ENCODE measurements at places on chromosomes 2 and 18.

- DNase-seq = no peak
Observed at GRCh38 chr2:170240629-170241028, 62.7 kb downstream of the MYO3B start.

DNA sequence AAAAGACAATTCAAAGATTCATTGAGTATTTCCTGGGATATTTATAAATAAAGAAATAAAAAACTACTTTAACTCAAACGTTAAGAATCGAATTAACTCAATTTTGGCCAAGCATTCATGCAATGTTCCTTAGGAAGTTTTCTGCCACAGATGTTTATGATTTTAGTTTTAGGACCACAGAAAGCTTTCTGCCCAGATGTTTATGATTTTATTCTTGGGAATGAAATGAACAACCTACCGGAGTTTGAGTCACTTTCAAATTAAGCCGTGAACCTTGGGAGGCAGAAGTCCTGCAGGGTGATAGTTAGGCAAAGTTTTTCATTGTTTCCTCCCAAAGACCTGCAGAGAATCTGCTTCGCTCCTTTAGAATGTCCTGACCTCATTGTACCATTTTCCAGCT, 34.7 kb upstream of the MBP start:
- no peak for DNase-seq

DNA sequence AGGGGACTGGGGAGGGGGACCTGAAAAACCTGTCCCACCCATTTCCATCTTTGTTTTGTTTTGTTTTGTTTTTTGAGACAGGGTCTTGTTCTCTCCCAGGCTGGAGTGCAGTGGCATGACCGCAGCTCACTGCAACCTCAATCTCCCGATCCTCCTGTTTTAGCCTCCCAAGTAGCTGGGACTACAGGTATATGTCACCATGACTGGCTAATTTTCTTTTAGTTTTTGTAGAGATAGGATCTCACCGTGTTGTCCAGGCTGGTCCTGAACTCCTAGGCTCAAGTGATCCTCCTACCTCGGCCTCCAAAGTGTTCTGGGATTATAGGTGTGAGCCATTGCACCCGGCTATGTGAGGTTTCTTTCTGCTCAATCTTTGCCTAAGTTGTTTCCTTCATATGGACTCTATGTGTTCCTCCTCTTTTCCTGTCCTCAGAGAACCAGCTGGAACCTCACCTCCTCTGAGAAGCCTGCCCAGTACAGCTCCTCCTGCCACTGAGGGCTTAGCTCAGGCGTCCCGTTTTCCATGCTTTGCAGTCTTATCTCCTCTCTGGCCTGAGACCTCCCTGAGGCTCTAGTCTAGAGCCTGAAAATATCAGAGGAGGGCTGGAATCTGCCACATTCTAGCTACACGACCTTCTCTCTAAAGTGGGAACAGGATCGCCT, 74.8 kb downstream of the HS1BP3 start:
- no peak for DNase-seq

DNA sequence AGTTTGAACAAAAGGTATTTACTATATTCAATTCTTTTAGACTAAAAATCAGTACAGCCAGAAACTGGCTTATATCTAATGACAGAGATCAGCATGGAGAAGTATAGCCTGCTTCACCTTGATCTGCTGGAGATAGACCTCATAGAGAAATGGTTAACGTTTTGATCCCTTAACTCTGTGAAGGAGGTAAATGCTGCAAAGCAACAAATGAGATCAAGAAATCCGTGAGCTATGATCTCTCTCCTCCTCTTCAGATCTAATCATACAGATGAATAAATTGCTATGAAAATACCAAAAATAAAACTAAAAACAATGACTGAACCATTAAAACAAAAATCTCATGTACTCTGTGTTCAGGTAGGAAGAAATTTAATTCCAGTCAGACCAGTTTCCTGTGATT, 42.8 kb downstream of the KLHL14 start:
- DNase-seq = no peak

DNA sequence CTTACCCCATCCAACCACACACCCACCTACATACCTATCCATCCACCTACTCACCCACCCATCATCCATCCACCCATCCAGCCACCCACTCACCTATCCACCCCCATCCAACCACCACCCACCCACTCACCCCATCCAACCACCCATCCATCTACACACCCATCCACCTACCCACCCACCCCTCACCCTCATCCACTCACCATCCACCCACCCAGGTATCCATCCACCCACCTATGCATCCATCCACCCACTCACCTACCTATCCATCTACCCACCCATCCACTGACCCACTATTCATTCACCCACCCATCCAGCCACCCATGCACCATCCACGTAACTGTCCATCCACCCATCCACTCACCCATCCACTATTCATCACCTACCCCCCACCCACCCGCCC, 194.8 kb downstream of the EIPR1 start:
- no peak for DNase-seq

DNA sequence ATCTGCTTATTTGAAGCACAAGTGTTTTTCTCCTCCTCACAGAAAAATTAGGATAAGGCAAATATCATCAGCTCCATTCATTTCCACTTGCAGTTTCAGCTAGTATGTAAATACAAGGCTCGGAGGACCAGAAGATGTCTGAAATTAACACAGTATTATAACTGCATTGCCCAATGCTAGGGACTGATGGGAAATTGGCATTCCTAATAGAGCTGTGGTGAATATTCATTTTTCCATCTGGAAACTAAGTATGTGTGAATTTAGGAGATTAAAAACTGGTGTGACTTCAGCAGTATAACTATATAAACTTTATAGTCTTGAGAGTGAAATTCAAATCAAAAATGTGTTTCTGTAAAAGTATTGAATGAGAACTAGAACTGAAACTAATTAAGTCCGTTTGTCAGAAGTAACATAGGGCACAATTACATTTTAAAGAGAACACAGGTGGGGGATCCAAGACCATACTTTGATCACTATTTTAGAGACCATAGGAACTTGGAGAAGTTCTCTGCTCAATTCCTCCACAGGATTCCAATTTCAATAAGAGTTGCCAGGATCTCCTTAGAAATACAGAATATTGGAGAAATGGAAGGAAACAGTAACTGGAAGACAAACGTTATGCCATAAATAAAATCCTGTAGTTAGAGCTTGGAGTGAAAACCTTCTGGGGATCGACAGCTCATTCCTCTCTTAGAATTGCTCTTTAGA, 12.1 kb upstream of the ITGA6 start:
- DNase-seq = no peak

DNA sequence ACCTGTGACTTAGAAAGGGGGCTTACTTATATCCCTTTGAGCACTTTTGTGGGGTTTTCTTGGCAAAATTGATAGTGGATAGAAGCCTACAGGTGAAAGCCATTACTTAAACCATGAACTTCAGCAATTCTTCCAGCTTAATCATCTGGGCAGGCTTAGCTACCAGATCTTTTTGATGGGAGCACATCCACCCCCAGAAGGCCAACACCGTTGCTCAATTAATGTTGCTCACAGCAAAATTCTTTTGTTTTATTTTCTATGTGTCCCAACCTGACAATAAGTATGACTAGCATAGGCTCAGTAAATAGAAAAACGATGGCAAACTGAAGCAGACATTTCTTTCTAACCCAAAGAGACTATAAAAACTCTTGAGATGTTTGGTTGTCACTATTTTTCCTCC, 269.4 kb upstream of the TCF4 start:
- no peak for DNase-seq

GRCh38 chr2:42957109-42957860, 164.9 kb upstream of the HAAO start:
- DNase-seq = no peak

- no peak for DNase-seq
Observed at GRCh38 chr18:43868497-43868995, 591.3 kb upstream of the SYT4 start.

DNA sequence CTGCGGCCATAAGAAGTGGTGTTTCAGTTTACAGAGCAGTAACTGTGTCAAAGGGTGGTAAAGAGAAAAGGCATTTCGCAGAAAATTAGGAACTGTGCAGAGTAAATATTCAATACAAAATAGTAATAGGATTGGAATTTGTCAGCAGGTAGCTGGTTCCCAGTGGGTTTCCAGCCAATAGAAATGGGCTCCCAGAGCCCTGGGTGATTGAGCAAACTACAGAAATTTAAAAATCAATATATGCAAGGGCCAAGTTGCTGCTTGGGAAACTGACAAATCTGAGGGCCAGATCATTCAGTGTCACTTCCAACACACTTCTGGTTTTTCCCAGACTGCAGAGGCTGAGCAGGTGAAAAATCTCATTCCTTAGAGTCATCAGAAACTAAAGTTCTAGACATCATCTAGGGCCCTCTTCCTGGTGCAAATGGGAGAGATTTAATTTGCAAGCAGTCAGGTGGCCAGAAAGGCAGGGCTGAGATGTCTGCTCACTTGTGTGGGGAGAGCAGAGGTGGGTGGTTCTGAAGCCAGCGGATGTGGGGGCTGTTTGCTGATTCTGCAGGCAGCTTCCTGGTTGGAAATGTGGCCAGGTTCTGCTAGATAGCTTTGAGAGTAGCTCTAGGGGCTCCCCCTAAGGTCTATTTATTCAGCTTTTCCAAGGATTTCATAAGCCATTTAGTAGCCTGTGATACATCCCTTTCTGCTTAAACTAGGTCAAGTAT, 182.4 kb downstream of the NCK2 start:
- peak; percentile 40 for DNase-seq

DNA sequence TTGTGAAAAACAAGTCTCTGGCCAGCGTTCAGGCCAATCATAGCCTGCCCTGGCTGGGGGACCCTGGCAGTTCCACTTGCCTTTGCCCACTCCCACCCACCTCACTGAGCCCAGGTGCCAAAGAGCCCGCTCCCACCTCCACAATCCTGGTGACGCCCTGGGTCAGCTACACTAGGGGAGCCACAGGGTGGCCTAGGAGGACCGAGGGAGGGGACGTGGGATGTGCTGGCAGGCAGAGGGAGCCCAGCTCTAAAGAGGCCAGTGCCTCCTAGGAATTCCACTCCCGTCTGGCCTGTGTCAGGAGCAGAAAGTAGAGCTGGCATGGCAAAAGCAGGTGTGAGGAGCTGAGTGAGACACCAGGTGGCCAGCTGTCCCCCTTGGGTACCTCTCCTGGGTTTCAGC, 49.3 kb downstream of the TNS1 start:
- DNase-seq = no peak

DNA sequence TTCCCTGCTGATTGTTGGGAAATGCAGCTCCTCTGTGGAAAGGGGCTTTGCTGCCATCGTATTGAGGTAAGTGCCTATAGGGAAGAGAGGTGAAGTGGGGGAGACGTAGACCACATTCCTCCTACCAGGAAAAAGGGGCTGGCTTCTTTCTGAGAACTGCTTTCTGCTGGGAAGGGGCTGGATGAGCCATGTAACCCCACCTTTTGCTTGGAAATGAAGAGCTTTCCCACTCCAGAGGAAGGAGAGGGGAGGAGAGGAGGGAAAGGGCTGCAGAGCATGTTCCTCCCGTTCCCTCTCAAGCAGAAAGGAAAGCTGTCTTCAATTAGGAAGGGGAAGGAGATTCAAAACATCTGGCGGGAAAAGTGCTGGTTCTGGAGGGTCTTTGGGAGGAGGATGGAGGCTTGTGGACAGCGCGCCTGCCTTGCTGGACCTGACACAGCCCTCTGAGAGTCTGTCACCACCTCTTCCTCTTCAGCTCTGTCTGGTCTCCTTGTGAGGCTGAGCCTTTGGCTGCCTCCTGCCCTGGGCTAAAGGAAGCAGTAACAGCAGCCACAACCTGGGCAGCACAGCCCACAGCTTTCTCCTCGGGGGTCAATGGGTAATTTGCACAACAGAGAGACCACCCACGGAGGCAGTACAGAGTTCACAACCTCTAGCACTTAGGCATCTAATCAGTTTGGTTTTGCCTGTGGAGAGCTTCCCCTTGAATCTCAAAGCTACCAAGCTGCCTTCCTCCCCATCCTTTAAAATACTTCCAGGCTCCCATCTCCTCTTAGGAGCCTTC, 410.0 kb upstream of the TNP1 start:
- no peak for DNase-seq

- no peak for DNase-seq
Observed at GRCh38 chr2:217000406-217000805, 140.5 kb upstream of the TNP1 start.

DNA sequence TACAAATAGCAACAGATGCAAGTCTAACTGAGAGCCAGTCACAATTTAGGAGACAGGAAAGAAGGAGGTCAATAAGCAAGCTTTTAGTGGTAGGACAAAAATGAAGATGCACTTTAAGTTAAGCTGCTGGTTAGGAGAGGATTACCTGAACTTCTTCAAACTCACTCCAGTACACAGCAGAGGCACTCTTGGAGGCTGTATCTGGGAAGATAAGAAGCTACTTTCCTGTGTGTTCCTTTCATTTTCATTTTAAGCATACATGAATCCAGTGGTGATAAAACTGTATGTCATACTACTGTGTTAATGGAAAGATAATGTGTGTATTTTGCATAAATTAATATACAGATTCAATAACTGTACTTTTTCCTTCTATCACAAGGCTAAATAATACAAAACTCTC, 49.6 kb downstream of the HYCC2 start:
- DNase-seq = no peak

- no peak for DNase-seq
Observed at GRCh38 chr2:21175895-21176646, 52.3 kb downstream of the TDRD15 start.

DNA sequence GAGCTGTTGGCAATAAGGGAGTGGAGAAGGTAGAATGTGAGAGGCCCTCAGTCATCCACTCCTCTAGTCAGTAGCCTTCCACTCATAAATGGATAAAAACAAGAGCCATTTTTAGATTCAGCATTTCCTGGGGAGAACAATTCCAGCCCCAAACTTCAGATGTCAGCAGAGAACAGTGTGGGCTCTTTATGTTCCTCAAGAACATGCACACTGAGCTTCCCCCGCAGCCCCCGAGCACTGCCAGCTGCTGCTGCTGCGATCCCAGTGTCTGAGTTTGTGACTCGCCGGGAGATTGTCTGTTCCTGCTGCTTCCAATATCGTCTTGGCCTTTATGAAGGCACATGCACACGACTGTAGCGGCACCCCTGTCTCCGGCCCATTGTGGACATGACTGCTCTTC, 143.7 kb upstream of the CTNNA2 start:
- DNase-seq = no peak

DNA sequence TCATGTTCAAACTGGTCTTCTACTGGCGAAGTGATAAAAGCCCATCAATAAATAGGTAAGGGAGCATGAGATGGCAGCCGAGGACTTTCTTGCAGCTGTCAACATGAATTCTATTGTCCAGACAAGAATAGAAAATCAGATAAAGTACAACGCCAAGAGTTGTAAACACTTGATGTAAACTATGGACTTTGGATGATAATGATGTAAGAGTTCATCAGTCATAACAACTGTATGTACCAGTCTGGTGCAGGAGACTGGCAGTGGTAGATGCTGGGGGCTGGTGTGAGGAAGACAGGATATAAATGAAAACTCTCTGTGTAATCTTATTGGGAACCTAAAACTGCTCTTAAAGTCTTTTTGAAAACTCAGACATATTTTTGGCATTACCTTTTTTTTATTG, 155.9 kb upstream of the RASGRP3 start:
- DNase-seq = no peak

GRCh38 chr2:230956827-230957755, 32.0 kb upstream of the GPR55 start:
- DNase-seq = no peak

GRCh38 chr2:147639891-147640290, 204.9 kb upstream of the ACVR2A start:
- no peak for DNase-seq

Measured in stimulated activated CD8-positive, alpha-beta memory T cell treated with anti-CD3 and anti-CD28 coated beads, Interleukin-4, amount 100 ng/mL, for 4 hours (primary cell).